ENCODE measurements at places on chromosomes 7 and 10.
A peak's percentile ranks its signal among the peaks of the same experiment; 100 is the strongest.

DNA sequence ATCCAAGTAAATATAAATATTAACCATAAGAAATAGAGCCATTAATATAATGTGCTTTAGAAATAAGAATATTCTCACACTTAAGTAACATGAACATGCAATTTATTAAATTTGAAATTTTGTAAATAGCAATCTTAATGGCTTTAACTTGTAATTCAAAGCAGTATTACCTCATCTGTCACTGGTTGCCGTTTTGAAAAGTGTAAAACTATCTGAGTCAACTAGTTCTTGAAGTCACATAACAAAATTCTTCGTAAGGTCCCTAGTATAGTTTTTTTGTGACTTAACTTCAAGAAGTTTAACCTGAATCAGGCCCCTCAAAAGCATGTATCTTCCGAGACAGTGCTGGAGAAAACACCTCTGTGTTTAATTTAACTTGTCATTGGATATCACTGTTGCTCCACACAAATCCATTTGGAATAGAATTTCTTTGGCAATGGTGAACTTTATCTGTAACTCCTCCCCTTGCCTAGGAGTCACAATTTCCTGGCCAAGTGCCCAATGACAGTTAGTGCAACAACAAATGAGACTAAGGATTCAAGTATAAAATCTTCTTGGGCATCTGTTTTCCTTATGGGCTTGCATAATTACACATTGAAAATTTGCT is 47.1 kb downstream of the NT5C2 start:
- peak; percentile 72 for DNase-seq

DNA sequence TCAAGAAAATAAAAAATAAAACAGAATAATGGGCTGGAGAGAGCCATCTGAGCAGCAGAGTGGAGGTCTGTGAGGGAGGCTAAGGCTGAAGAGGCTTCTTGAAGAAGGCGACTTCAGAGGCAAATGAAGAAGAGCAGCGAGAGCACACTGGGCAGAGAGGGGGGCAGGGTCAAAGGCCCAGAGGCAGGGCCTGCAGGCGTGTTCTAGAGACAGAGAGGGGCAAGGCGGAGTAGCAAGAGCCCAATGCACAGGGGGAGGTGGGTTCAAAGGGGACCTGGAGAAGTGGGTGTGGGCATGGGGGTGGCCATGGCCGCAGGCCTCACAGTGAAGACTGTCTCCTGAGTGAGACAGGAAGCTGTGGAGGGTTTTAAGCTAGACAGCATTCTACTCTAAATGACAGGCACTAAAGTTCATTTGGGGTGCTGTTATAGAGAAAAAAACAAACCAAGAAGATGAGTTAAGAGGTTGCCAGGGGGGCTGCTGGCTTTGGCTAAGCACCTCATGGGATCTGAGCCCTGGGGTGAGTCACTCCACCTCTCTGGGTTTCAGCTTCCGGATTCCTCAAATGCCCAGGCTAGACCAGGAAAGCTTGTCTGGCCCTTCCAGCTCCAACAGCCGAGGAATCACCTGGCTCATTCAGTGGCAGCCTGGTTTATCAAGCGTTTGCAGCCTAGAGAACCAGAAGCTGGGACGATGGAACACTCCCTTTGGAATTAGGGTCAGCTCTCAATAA is 81.7 kb downstream of the DLG5 start:
- DNase-seq: peak; percentile 93

DNA sequence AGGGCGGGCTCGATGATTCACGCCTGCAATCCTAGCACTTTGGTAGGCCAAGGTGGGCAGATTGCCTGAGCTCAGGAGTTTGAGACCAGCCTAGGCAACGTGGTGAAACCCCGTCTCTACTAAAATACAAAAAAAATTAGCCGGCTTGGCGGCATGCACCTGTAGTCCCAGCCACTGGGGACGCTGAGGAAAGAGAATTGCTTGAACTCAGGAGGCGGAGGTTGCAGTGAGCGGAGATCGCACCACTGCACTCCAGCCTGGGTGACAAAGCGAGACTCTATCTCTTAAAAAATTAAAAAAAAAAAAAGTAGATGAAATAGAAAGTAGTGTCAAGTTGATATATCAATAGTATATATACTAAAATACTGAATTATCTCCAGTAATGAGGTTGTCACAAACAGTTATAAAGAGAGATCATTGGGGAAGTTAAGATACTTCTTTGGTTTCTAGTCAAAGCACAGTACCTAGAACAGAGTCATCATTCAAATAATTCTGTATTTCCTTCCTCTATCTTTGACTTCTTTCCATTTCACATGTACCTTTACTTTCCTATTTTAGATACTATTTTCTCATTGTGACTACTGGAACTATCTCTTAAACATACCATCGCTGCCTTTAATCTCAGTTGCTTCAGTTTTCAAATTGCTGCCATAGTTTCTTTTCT is 491.7 kb downstream of the GRM8 start:
- no peak for DNase-seq

DNA sequence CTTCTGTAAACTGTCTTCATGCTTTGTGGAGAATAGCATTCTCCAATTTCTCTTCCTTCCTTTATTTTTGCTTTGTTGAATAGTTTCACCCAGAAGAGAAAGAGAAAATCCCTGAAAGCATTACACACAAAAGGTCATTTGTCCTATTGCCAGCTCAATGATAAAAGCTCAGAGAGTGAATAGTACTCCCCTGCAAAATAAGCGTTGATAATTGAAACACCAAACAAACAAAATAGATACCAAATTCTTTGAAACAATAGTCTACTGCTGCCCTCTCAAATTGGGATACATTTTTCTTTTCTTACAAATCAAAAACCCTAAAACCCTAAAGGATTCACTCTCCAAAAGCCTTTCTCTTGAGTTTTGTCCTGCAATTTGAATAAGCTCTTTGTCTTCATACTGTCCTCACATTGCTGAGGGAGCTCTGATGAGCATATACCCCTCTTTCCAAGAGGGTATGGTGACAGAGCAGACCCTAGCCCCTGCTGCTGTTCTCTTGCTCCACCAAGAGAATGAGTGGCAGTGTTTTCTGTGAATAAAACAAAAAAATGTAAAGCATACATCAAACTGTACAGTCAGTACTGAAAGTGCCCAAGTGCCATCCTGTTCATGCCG is 134.4 kb downstream of the CSTF2T start:
- no peak for DNase-seq

DNA sequence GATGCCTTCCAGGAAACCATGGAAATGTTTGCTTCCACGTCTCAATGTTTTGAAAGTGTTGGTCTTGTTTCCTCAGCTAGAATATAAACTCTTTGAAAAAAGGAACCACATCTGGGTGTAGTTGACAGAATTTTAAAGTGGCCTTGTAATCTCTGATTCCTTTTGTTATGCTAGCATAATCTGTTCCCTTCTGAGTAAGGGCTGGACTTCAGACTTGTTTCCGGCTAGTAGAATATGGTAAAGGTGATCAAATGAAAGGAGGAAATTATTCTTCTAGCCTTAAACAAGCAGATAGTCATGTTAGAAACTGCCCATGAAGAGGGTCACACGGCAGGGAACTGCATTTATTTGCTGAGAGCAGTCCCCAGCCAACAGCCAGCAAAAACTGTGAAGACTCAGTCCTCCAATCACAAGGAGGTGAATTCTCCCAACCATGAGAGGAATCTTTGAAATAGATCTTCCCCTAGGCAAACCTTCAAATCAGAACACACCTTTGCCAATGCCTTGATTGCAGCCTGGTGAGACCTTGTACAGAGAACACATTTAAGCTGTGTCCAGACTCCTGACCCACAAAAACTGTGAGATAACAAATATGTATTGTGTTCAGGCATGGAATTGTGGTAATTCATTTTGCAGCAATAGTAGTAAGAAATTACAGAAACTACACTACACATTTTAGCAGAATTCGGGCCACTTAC is 316.9 kb upstream of the SP8 start:
- no peak for DNase-seq

DNA sequence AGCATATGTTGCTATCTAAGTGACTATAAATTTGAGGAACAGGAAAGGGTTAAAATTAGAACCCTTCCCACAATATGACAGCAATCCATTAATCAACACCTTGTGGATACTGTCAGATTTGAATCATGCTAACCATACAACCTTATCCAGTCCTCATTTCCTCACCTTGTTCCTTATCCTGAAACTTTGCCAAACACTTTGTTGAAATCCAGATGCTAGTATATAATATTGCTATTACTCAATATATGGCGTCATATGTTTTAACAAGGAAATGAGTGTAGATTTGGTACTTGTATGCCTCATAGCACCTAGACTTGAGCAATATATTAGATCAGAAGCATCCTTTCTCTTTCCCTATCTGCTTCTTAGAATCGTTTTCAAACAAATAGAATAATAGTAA is 66.3 kb upstream of the SLC25A13 start:
- peak; percentile 94 for DNase-seq

DNA sequence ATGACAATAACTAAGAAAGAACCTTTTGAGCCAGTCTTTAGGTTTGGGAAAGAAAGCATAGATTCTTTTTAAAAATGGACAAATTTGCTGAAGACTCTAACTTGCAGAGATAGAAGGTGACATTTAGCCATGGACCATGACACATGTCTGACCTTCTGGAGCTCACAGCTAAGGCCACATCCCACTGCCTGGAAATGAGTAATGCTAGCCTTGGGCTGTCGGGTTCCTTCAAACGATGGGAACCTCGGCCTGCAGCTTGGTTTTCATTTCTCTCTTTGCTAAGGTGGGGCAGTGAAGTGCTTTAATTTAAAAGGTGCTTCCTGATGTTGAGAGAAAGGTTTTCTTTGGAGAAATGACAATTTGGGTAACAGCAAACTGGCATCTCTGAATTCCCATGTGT is 223.2 kb downstream of the FANK1 start:
- DNase-seq: peak; percentile 44
